ENCODE measurements at places on chromosomes 4 and X.

- DNase-seq: no peak
Measured at GRCh38 chrX:153381684-153382532, 19.2 kb downstream of the PNMA6E start.

GRCh38 chr4:189053621-189054020, 887.1 kb upstream of the FRG1 start:
- no peak for DNase-seq

GRCh38 chr4:1739358-1739757, 18.0 kb downstream of the TACC3 start:
- DNase-seq: no peak

- no peak for DNase-seq
Measured at GRCh38 chrX:75746891-75747639, 38.0 kb downstream of the MAGEE2 start.

DNA sequence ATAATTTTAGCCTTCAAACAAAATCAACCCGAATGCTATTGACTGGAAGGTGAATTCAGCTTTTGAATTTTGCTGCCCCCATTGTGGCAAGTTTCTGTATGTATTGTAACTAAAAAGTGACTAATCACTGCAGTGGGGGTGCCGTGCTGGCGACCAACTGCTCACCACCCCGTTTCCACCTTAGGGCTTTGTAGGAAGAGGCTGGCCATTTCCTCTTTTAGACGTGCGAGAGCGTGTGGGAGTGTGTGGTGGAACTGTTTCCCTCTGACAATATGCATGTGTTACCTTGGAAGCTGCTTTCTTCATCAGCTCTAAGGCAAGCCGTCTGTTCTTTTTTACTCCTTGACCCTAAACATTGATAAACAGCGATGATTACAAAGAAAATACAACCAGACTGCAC, 78.8 kb downstream of the SEL1L3 start:
- no peak for DNase-seq
